Astrocyte of the spinal cord (primary cell): ENCODE measurements at places on chromosomes 1 and 21.
A peak's percentile ranks its signal among the peaks of the same experiment; 100 is the strongest.

GRCh38 chr1:225651376-225651871, 1.5 kb downstream of the ENAH start:
- DNase-seq: peak; percentile 55

DNA sequence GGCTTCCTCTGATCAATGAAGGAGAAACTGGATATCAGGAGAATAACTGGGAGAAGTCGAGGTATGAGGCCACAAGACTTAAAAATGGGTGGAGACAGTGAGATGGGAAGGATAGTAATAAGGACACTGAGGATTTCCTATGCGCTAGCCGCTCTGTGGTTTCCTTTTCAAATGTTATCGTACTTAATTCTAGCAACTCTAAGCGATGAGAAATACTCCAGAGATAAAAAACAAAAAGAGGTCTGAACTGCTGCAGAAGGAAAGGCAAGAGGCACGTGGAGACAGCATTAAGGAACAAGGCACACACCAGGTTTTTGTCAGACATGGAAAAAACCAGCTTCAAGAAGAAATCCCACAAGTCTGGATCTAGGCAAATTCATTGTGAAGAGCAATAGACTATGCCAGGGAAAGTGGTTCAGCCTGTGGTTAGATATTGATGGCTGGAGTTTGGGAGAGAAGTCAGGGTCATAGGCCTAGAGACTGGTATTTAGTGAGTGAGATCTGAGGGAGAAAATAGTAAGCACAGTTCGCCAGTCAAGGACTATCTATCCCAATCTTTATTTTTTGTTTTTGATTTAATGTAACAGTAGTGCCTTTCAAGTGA, 5.3 kb downstream of the CLCA2 start:
- DNase-seq: peak; percentile 44

DNA sequence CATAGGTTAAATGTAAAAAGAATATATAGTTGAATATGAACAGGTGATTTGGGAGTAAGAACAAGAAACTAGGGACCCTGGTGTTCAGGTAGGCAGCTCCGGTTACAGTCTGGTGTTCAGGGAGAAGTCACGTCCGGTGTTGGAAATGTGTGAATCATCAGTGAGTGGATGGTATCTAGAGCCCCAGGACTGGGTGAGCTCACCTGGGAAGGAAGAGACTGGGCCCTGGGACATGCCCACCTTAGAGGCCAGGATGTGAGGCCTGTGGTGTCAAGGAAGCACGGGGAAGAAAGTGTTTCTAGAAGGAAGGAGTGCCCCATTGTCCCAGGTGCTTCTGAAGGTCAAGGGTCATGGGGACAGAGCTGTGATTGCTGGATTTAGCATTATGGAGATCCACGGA, 1.5 kb upstream of the GJB3 start:
- no peak for DNase-seq

DNA sequence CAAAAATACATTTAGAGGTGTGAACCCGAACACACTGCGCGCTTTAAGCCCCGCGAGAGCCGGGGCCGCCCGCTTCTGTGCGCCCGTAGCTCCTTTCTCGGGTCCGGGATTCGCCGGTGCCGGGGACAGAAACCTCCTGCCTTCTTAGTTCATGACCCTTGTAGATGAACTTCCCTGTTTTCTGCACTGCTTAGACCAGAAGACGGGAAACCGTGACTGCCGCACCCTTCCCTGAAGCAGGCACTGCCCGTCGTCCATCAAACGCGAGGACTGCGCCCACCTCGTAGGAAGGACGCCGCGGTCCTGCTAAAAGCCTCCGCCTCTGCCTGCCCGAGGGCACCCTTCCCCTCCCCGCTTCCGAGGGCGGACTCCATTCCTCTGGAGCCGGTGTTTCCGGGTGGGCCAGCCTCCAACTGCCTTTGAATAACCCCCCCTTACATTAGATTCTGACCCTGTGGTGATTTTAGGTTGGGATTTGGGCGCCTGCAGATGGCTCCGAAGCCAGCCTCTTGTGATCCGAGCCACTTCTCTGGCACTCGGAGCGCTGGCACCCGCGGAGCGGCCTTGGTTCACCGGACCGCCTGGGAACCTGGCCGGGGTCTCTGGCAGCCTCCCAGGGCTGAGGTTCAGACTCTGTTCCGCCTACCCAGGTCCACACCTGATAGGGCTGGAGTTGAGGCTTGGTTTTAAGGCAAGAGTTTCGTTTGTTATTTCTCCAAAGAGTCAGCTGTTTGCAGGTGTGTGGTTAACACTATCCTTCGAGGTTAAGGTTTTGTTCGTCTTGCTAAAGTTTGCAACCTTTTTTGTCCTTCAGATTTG, 1.2 kb upstream of the PTTG1IP start:
- no peak for DNase-seq

GRCh38 chr1:183936791-183937190, 100.7 kb downstream of the COLGALT2 start:
- DNase-seq: no peak

GRCh38 chr1:68495968-68496679, 758 bp downstream of the DEPDC1 start:
- DNase-seq: no peak

GRCh38 chr1:233114159-233114558, 163.7 kb downstream of the NTPCR start:
- peak; percentile 53 for DNase-seq

GRCh38 chr1:198519639-198520501, 20.6 kb downstream of the ATP6V1G3 start:
- DNase-seq: no peak

- DNase-seq: peak; percentile 59
Measured at GRCh38 chr1:67942274-67942673, 108.2 kb downstream of the DIRAS3 start.

GRCh38 chr1:92487078-92487605, 417 bp upstream of the GFI1 start:
- DNase-seq: no peak

GRCh38 chr1:121519042-121519755, 334.4 kb downstream of the SRGAP2C start:
- DNase-seq: peak; percentile 1

DNA sequence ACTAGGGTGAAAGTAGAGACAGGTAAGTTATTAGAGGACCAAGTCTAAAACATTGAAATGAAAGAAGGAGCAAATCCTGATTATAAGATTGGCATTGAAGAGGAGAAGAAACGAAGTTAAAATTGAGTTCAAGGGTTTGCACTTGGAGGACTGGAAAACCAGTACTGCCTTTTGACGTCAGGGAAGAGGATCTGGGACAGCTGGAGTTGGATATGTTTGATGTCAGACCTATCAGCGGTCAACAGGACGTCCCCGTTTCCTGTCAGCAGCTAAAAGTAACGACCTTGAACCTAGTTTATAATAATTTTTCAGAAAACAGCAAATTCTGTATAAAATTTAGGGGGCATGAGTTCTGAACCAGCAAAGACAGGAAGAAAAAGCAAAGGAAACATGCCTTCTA, 1.2 kb upstream of the NID1 start:
- DNase-seq: no peak

DNA sequence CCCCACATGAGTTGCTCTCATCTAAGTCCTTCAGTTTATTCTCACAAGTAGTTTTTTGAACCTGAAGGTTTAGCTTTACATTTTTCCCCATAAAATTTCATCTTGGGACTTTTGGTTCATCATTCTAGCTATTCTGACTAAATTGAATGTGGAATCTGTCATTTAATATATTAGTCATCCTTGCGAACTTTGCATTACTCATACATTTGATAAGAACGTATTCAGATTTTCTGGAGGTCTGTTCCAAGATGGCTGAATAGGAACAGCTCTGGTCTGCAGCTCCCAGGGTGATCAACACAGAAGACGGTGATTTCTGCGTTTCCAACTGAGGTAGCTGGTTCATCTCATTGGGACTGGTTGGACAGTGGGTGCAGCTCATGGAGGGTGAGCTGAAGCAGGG, 59.8 kb upstream of the CSF1 start:
- DNase-seq: no peak

- DNase-seq: peak; percentile 19
Measured at GRCh38 chr1:39609618-39610331, 29.7 kb downstream of the HEYL start.

GRCh38 chr1:78722521-78722920, 72.9 kb downstream of the IFI44 start:
- no peak for DNase-seq

DNA sequence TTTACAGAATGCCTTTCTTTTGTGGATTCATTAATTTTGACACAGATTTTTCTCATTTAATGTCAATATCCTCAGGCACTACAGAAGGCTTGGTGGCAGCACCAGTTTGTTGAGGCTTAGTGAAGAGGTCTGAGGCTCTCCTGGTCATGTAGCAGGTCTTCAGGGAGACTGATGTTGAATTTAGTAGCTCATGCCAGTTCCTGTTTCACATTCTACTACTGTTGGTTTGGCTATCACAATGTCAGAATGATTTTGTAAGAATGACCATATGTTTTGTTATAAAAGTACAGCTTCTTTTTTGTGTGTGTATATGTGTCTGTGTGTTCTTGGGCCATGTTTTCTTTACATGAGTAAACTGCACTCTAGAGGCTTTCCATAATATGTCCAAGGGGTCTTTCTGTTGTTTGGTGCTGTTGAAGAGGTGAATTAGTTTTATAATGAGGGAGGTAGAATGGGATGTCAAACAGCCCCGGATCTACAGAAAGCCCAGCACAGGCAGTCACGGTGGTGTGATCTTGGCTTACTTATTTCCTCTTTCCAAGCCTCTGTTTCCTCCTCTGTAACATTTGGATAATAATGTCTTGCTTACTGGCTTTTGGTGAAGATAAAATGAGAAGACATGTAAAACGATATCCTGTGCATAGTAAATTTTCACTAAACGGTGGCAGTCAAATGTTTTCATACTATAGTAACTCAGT, 32.0 kb downstream of the C1orf21 start:
- no peak for DNase-seq

- DNase-seq: no peak
Measured at GRCh38 chr1:55120538-55120937, 81.2 kb downstream of the PCSK9 start.

DNA sequence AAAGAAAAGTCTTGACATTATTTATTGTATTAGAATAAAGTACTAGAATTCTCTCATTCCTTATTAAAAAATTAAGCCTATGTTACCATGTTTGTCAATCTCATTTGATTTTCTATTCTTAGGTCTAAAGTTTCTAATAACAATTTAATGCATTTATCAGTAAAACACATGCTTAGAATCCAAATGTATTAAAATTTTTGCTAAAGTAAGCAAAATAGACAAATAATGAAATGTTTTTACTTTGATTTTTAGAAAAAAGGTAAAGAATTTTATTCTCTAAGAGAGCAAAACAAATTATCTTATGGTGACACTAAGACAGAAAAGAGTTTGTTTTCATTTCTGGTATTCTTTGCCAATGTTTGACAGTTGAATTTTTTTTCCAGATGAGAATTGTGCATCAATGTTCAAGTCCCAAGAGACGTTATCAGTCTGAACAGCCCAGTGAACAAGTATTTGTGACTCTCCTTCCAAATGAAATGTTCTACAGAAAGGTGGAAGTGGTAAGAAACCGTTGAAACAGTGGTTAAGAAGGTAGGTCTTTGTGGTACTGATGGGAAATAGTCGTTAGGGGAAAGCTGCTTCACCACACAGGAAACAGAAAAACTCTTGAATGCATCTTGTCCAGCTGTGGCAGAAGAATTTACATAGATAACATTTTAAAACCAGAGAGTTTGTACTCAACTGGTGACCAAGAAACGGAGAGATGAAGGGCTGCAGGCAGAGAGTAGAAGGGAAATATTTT, 402.5 kb downstream of the PTPRC start:
- peak; percentile 34 for DNase-seq

DNA sequence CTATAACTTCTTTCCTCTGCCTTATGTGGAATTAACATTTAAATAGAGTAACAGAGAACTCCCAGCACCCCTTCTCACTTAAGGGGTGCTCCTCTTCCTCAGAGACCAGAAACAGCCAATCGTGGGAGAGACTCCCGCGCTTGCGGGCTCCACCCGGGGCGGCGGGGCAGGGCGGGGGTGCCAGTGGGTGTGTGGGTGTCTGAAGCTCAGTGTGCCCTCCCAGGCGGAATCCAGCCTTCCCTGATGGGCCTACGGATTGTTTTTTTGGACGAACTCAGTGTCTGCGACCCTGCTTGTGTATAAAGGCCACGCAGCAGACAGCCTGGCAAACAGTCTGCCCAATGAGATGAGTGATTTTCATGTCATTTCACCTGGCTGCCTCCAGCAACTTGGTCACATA, 6.2 kb downstream of the RCC2 start:
- no peak for DNase-seq

GRCh38 chr1:234322979-234323378, 50.3 kb upstream of the COA6 start:
- peak; percentile 8 for DNase-seq

- no peak for DNase-seq
Measured at GRCh38 chr1:110337704-110338308, 1.4 kb upstream of the RBM15 start.

GRCh38 chr21:29825936-29826335, 113.9 kb downstream of the GRIK1 start:
- no peak for DNase-seq

- no peak for DNase-seq
Measured at GRCh38 chr1:28865997-28866650, 48.2 kb upstream of the EPB41 start.

GRCh38 chr1:21762022-21762404, 20.9 kb downstream of the USP48 start:
- no peak for DNase-seq

DNA sequence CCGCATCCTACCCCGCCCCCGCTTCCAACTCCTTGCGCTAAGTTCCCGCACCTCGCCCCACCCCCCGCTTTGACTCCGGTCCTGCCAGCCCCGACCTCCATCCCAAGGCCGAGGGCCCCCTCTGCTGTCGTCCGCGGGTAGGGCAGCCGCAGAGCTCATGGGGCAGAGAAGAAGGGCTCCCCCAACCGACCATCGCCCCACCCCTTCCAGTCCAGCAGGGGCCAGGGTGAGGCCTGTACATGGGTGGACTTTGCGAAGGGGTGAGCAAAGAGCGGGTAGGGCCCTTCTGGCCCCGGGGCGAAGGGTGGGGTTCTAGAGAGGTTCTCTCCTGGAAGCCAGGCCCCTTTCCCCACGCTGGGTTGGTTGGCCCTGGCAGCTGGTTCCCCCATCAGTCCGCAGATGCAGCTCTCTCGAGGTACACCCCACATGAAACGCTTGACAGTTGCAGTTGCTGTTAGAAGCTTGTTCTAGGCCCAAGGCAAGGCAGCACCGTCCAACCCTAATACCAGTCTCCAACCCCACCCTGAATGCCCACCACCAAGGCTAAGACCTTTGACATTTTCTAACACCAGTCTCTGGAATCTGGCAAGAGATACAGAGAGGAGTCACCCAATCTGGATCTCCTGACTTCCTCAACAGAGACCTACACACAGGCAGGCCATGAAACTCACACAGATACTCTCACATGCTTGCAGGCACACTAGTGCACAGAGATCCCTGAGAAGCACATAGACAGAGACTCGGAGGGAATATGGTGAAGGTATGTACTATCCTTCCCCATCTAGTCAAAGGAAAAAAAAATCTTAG, 25.3 kb upstream of the ADGRB2 start:
- peak; percentile 91 for DNase-seq

- no peak for DNase-seq
Measured at GRCh38 chr1:213821175-213821942, 166.4 kb upstream of the PROX1 start.
